HEK293T (cell line): ENCODE measurements at places on chromosomes 2 and 18.

DNA sequence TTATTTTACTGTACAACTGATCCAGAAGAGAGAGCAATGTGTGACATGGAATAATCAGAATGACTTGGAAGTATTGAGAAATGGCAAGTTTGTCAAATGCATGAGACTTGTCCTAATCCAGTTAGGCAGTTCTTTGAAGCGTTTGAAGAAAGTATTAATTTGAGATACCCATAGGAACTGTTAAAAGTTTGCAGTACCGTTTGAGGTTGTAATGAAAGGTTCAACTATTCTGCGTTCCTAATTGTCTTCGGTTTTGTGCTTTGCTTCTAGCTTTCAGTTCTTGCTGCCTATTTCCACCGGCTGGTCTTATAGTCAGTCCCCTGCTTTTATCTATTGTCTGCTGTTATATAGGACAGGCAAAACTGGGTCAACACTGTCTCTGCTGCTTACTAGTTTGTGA is 41.8 kb downstream of the COX7A2L start:
- DNase-seq, result no peak

GRCh38 chr2:199590321-199591203 is 132.8 kb upstream of the SATB2 start:
- no peak for DNase-seq

GRCh38 chr18:47928466-47928865 is 2.0 kb downstream of the SMAD2 start:
- DNase-seq, result no peak

DNA sequence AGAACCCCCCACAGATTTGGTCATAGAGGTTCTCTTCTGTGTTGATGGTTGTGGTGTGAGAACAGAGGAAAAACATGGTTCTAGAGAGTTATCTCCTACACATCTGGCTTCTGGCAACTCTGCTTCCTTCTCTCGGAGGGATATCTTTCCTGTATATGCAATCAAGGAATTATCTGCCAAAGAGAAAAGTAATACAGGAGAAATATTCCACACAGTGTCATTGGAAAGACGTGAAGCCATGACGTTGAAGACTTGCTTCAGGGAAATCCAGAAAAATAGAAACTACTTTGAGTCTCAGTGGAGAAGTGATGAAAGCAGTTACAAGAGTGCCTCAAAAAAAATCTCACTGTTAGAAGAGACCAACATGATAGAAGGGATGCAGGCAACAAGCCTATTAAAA is 78.5 kb downstream of the RAB31 start:
- DNase-seq, result no peak

DNA sequence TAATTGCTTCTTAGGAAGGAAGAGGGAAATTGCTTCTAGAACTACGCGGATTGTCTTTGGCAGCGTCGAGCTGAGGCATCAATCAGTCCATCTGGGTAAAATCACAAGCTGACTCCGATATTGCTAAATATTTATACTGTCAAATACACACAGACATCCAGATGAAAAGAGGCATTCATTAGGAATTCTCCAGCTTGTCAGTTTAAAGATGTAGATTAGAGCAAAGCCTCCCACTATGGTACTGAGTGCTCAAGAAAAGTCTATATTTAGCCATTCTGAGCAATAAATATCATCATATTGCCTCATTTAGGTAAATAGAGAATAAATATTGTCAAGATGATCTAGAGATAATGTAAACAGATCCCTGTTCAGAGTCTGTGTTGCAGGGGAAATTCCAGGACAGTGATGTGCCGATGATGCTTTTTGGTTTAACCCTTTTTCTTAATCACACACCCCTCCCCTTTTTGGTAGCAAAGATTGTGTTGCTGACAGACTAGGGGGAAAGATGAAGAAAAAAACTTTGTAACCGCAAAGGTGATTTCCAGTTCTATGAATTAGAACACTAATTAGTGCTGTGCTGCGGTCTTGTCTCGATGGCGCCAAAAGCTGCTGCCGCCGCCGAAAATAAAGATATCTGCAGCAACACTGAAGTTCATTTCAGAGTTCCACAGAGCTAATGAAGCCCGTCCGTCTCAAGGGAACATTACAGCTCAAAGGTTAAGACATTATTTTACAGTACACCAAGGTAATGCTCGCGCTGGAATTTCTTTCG is 171.8 kb downstream of the PTGR3 start:
- DNase-seq, result no peak

DNA sequence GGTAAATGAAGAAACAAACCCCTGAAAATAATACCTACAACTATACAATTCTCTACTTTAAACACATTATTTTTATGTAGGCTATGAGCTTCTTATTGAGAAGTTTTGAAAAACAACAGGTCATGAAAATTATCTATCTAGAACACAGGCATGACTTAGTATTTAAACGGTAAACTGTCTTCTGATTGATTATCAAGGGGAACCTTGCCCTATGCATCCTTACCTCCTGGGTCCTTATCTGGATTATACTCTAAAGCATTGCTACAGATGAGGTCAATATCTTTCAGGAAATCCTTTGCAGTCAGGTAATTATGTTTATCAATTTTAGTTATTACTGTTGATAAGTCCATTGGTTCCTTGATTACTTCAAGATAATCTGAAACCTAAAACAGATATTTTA is 144.3 kb downstream of the ATAD2B start:
- no peak for DNase-seq

- DNase-seq, result no peak
Observed at GRCh38 chr2:121171625-121172119, 113.3 kb downstream of the TFCP2L1 start.

- DNase-seq, result no peak
Observed at GRCh38 chr2:176986487-176986886, 226.1 kb upstream of the HNRNPA3 start.

GRCh38 chr2:86631846-86632485 is 8.3 kb upstream of the RNF103 start:
- DNase-seq, result no peak

DNA sequence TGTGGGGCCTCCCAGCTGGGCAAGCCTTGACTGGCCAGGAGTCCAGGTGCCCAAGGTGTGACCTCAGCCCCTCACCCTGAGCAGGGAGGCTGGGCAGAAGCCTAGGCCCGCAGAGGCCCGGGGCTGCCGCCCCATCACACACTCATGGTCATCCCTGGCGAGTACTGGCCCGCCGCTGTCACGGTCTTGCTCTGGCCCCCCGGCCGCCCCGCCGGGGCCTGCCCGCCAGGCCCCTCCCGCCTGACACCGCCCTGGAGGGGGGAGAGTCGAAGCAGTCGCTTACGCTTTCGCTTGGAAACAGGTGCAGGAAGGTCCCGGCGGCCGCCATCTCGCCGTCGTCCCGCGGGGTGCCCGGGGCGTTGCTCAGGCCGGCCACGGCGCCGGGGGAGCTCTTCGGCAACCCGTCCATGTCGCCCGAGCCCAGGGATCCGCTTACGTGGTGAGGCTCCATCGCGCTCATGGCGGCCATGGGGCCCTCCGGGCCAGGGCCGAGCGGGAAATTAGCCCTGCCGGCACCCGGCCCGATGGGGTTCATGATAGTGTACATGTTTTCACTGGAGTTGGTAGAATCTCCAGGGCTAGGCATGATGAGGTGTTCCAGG is 26.6 kb upstream of the ANKRD62 start:
- DNase-seq, result no peak

DNA sequence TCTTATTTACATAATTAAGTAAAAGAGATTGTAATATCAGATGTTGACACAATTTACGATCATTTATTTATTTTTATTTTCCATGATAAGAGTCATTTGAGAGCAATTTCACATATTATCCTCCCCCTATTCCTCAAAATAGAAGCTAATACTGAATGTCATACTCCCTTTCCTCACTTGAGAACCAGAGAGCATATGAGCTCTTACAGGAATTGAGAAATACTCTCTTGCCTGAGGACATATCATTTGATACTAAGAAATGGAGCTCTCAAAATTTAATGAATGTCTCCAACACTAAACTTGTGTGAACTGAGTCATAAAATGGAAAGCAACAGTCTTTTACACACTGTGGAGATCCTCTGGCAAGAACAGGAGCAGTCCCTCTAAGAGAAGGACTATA is 68.5 kb upstream of the CHST9 start:
- DNase-seq, result no peak

DNA sequence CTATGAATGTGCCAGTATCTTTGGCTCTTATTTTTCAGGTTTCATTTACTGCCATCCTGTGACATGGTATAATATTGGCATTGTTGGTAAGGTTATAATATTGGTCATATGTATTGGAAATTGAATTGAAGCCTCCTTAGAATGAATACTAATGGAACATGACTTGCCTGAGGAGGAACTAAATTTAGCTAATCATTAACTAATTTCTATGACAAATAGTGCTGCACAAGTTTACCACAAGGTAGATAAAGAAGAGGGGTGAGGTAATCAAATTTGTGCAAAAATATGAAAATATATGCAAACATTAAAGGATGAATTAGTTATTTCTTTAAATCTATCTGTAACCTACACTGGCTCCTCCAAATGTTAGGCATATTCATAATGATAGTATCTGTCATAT is 43.2 kb upstream of the ORC2 start:
- DNase-seq, result no peak

DNA sequence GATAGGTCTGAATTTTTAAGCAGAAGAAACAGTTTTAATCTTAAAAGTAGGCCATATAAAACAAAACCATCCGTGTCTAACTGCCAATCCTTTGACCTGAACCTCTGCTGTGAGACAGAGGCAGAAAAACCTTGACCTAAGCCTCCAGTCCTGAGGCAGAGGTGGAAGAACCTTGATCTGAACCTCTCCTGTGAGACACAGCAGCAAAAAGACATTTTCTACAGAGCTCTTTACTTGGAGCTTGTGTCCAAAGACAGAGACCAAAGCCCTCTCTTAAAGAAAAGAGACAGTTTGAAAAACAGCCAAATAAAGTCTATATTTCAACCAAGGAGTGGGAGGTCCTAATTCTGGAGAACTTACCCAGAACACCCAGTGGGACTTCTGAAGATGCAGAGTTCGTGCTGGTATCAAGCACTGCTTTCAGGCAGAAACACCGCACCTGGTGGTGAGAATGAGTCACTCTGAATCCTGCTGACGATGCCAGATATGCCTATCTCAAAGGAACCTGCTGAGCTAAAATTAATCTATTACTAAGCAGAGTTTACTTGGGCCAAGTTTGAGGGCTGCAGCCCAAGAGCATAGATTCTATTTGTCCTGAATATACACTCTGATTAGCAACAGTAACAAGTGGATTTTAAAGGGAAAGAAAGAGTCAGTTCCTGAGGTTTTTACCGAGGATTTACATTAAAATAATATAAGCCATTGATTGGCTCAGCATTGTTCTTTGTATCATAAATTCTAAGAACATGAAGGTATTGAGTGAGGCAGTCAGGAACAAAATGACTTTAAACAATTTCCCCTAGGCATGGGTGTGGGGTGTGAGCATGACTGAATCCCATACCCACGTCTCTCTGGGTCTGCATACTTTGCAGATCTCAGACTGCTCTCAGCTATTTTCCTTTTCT is 806.4 kb downstream of the TRIB2 start:
- no peak for DNase-seq

- no peak for DNase-seq
Observed at GRCh38 chr2:24334245-24334633, 26.1 kb downstream of the ITSN2 start.

GRCh38 chr2:152354909-152355308 is 19.9 kb downstream of the FMNL2 start:
- no peak for DNase-seq

GRCh38 chr2:144510294-144510991 is 9.5 kb downstream of the ZEB2 start:
- no peak for DNase-seq

GRCh38 chr2:9258501-9258900 is 51.9 kb downstream of the ASAP2 start:
- no peak for DNase-seq

GRCh38 chr2:63993871-63994270 is 25.4 kb downstream of the VPS54 start:
- DNase-seq, result no peak

DNA sequence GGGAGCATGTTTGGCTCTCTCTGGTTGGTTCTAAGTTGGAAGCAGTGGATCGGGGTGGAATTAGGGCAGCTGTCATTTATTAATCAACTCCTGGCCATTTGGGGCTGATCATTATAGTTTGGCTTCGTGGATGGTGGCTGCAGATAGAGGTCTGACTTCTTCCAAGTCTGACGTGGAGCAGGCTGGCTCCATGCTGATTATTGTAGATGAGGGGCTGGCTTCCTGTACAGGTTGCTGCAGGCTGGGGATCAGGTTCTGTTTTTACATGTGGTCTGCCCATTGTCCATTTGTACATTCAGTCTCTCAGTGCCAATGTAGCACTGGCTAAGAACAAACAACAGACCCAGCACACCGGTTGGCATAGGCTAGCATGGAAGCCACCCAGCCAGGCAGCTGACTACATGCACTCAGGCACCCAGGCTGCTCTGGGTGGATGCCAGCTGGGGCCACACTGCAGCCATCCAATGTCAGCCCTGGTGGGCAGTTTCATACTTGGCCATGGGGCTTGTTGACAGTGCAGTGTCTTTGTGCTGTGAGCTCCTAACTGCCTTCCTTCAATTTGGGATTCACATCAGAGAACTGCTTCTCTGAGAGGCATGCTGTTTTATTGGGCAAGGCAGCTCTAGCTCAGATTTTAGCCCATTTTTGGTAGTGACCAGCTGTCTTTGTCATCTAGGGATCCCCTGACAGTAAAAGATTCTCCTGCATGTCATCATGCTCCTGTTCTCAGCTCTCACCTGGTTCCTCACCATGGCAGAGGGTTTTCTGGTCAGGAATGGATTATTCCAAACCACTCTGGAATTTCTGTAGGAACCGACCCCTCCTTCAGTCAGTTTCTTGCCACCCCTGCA is 25.4 kb downstream of the NPAS2 start:
- DNase-seq, result no peak

- DNase-seq, result no peak
Observed at GRCh38 chr2:198289811-198290210, 485.4 kb downstream of the PLCL1 start.

DNA sequence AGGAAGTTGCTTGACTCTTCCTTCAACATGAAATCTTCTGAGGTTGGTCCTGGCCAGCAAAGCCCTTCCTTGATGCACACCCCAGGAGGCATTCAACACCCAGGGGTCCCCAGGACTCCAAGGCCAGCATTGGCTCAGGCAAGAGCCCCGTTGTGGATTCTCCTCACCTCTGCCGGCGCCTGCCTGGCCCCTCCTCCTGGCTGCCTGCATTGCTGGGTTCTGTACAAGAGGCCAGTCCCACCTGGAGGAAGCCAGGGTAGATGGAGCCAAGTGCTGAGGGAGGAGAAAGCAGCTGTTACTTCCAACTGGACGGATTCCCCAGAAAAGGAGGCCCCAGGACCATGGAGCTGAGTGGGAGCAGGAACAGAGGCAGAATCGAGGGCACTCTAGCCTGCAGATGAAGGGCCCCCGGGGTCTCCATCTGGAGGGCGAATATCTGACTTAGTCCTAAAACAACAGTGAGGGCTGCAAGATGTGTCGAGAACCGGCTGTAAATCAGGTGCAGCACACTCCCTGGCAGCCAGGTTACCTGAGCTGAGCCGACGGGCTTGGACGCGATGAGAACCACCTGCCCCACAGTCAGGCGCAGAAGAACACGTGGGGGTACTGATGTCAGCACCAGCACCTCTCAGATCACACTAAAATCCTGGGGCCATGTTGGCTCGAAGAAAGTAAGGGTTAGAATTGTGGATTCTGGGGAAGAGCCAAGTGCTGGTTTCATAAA is 399.6 kb upstream of the SALL3 start:
- no peak for DNase-seq

- no peak for DNase-seq
Observed at GRCh38 chr2:48699348-48699930, 56.1 kb downstream of the LHCGR start.
